Daoy (cell line): ENCODE measurements at places on chromosomes 4 and X.
A peak's percentile ranks its signal among the peaks of the same experiment; 100 is the strongest.

DNA sequence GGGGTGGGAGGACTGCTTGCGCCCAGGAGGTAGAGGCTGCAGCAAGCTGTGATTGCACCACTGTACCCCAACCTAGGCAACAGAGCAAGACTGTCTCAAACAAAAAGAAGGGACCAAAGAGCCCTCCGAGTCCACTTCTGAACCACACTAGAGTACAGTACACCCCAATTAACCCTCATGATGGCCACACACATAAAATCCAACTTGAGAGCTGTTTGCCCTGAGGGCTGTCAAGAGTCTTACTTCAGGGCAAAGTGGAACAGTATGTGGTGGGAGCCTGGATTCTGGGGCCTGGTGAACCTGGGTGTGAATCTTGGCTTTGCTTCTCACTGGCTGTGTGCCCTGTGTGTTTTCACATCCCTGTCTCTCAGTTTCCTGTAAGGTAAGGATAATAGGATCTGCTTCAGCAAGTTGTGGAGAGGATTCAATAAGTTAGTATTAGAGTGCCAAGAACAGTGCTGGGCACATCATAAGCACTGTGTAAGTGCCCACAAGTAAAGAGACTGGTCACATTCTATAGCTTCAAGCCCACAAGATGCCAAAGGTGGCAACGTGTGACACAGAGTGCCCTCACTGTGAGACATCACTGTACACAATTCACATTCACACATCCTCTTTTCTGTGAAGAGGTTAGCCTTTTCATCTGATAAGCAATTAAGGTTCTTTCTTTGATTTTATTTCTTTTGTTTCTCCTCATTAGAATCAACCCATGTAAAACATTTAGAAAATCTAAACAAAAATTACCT lies 52.1 kb downstream of the LEF1 start:
- DNase-seq: no peak

GRCh38 chrX:151703487-151703886 lies 8.2 kb downstream of the PRRG3 start:
- peak; percentile 6 for DNase-seq

DNA sequence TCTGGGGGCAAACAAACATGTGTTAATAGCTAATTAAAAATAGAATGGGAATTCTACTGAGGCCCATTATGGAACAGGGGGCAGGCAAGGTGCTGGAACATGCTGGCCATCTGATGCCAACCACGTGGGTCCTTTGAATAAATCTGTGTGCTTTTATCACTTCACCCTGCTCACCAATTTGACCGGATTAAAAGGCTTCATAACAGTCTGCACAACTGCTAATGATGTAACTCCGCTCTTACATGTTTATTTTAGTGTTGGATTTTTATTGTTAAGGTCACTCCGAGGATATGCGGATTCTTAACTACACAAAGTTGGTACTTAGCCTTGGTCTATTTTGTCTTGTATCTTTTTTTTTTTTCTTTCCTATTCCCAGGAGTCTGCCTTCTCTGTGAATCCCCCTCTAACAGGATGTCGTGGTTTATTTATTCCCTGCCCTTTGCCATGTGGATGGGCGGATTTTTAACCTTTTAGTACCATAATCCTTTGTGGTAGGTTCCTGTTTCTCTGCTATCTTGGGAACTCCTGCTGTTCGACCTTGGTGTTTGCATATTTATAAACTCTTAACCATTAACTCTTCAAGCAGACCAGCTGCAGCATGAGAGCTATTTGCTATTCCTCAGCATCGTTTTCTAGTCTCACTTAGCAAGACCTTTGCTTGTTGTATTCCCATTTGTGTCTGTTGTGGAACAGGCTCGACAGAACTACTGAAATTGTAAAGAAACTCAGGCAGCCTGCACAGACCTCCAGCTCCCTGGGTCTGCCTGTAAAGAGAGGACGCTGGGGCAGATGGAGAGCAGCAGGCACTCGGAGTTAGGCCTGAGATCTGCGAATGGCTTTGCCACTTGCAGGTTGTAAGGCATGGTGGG lies 38.0 kb downstream of the TRIM2 start:
- no peak for DNase-seq

- no peak for DNase-seq
These were observed 324.6 kb upstream of the AADAT start for GRCh38 chr4:170414360-170414759.

DNA sequence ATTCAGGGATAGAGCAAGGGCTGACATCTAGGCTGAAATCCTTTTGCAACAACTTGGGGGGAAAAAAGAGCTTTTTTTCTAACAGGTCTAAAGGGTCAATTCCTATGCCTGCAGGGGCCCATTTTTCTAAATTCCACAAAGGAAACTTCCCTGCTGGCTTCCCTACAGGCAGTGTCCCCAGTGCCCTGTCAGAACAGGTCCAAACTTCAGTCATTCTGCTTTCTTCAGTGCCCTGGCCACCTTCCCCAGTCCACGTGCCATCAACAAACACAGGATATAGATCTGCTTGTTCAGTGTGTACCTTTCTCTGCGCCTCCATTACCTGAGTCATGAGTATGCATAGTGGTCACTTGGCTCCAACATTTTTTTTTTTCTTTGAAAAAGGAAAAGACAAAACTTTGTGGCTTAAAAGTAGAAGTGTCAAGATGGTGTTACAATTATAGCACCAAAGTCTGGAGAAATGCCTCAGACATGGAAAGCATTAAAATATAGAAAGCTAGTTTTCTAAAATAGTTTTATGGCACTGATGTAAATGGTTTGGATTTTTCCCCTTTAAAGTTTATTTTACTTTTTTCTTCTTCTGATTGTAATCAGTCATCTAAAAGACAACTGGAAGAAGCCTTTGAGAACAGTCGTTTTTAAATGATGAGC lies 84.0 kb upstream of the JADE1 start:
- DNase-seq: no peak

DNA sequence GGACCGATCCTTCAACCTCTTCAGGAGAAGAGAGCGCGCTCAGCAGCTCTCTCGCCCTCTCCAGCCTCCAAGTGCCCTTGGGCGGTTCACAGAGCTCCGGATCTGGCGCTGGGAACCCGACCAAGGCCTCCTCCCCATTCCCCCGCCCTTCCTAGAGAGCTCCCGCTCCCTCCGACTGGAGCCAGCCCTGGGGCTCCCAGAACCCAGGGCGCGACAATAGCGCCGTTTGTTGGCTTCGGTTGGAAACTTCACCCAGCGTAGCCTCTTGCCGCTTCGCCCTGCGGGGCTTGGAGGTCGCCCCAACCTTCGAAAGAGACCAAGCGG lies 3.1 kb upstream of the SOX3 start:
- DNase-seq: peak; percentile 78
